ENCODE measurements at places on chromosomes 5 and 9.

DNA sequence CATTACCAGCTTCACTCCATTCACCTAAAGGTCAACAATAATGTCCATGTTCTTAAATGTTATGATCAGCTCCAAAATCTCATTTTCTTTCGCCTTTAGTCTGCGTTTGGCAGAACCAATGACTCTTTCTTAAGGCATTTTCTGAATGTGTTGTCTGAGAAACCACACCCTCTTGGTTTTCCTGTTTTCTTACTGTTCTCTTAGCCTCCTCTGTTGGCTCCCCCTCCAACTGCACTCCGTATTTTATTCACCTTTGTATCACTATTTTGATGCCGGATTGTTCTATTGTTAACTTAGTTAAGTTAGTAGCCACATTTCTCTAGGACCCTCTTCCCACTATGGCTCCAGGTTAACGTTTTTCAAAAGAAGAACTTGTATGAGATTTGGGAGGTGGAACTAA, 185.6 kb downstream of the DMAC1 start:
- DNase-seq = no peak

GRCh38 chr9:35828716-35829083, at the start of gene FAM221B:
Gene FAM221B, minus strand, starts transcription at chr9:35828732. Its CDS starts 2,571 bp downstream, at chr9:35826161.
- no peak for DNase-seq

DNA sequence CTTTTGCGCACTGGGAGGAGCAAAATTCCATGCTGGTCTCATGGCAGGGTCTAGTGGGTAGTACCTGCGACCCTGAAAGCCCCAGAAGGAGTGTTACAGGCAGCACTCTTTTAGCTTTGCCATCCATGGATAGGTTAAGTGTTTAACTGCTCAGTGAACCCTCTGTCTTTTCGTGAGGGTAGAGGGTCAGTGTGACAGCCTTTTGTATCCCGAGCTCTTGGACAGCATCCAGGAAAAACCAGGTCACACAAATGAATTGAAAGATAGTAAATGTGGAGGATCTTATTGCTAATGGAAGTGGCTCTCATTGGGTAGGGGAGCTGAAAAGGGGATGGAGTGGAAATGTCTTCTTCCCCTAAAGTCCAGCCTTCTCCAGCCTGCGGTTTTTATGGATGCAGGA, 57.8 kb upstream of the CCDC112 start:
- DNase-seq = no peak

GRCh38 chr5:53179691-53180090, 70.1 kb upstream of the MOCS2 start:
- no peak for DNase-seq

DNA sequence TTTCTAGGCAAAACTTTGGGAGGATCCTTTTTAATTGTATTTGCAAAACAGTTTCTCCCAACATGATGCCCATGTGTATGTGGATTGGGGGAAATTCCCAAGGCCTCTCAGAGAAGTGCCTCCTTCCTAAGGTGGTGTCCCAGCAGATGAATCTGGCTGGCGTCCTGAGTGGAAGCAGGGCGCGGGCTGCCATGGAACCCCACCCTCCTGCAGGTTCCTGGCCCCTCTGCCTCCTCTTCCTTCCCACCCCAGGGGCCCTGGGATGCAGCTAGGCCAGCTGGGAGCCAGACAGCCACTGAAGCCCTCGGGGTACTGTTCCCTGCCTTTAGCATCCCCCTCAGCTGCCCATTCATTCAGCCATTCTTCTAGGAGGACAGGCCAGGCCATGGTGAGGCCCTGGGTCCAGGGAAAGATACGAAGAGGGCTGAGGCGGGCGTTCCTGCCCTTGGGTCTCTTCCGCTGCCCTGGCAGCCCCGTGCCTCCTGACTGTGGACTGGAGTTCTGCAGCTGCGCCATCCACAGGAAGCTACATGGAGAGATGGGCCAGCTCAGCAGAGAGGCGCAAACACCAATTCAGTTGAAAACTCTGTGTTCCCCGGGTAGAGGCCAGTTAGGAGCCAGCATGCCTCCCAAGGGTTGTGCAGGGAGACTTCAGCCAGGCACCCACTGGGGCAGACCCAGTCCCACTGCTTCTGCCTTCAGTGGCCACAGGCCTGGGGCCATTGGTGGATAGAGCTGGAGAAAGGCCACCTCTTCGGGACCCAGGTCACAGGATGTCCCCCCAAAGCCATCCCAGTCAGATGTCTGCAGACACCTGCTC, 36.5 kb downstream of the ADAMTS2 start:
- DNase-seq = no peak

GRCh38 chr5:147398860-147399259, 111.0 kb downstream of the DPYSL3 start:
- no peak for DNase-seq

- no peak for DNase-seq
Observed at GRCh38 chr9:78029551-78030295, 1.9 kb downstream of the GNAQ start.

DNA sequence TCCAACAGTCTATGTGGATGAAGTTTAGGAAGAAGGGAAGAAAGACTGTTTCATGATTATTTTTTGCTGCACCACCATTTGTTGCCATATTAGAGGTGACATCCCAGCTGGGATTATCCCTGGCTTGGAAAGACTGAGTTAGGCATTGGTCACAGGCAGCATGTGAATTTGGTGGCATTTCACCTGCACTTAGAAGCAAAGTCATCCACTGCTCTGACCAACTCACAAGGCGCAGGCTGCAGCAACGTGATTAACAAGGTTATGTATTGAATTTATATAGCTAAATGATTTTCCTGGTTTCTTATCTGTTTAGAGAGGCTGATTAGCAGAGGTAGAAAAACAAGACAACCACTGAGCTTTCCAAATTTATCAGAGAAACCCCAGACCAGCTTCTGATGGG, 2.7 kb downstream of the FYB1 start:
- no peak for DNase-seq

DNA sequence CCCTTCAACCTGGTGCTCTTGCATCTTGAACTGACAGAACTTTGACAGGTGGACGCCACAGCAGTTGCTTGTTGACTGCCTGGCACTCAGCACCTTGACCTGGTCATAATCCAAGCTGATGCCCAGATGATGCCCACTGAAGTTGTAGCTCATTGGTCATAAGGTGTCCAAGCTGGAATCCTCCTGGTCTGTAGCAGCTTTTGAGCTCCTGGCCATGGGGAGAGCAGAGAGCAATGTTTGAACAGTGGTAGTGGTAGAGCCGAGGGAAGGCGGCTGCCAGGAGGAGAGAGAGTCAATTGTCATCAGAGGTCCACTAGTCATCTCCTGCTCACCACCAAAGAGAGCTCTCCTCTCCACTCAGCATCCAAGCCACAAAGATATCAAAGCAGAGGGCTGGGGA, 23.3 kb downstream of the CSF2 start:
- no peak for DNase-seq

- DNase-seq = no peak
Observed at GRCh38 chr5:106755066-106755465, 915.7 kb downstream of the EFNA5 start.
